GM13976 (cell line): ENCODE measurements at places on chromosomes 13 and 19.
A peak's percentile ranks its signal among the peaks of the same experiment; 100 is the strongest.

- no peak for DNase-seq
Observed at GRCh38 chr19:11566164-11566563, 7.1 kb upstream of the ELOF1 start.

DNA sequence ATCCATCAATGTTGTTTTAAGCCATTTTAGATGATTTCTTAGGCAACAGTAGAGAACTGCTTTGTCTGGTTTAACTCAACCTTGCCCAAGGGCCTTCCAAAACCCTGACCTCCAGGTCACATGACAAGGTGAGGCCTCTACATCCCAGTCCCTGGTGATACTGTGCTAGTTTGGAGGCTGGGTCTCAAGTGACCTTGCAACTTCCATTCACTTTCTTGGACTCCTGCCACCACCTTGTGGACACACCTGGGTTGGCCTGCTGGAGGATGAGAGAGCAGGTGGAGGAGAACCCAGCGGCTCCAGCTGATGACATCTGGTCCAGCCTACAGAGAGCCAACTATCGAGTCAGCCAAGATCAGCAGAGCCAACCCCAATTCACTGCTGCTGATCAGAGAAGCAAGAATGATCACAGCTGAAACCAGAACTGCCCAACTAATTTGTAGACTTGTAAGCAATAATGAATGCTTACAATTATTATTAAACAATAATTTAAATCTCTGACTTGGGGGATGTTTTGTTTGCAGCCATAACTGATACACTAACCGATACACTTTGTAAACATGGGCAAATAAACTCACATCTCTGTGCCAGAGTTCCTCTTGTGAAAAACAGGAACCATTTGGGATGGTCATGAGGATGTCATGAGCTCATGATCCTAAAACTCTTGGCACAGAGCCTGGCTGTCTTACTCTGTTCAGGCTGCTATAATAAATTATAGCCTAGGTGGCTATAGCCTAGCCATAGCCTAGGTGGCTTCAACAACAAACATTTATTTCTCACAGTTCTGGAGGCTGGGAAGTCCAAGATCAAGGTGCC, 11.5 kb downstream of the FAM187B start:
- no peak for DNase-seq

DNA sequence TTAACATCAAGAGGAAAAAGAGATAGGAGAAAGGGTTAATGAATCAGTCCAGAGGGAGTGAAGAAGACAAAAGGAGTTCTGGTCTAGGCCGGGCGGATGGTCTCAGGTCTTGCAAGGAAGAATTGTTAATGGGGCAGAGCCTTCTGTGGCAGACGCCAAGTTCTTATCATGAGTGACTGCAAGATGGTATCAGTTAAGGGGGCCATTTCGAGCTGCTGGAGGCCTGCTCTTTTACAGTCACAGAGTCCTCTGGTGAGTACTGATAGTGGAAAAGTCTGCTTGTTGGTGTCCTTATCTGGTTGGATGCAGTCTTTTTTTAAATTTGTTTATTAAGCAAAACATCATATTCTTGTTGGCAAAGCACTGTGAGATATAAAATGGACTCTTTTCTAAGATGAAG, 590.9 kb upstream of the SGCG start:
- no peak for DNase-seq

GRCh38 chr19:38793177-38793576, 4.2 kb downstream of the LGALS7B start:
- DNase-seq = no peak

DNA sequence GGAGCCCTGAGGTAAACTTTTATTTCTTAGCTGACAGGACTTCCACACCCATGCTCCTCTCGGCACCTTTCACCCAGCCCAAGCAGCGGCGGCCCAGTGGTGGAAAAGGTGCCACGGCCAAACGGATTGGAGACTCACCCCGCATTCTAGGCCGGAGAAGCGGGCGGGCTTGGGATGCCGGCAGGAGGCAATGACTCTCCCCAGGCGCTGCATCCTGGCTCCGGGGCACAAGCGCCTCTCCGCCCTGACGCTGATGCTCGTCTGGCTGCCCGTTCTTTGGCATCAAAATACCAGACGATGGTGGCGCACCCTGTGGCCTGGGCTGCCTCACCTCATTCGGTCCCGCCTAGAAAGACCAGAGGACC, 6.7 kb upstream of the ZNF606 start:
- no peak for DNase-seq

GRCh38 chr13:36188441-36188840, 25.9 kb downstream of the SOHLH2 start:
- no peak for DNase-seq

DNA sequence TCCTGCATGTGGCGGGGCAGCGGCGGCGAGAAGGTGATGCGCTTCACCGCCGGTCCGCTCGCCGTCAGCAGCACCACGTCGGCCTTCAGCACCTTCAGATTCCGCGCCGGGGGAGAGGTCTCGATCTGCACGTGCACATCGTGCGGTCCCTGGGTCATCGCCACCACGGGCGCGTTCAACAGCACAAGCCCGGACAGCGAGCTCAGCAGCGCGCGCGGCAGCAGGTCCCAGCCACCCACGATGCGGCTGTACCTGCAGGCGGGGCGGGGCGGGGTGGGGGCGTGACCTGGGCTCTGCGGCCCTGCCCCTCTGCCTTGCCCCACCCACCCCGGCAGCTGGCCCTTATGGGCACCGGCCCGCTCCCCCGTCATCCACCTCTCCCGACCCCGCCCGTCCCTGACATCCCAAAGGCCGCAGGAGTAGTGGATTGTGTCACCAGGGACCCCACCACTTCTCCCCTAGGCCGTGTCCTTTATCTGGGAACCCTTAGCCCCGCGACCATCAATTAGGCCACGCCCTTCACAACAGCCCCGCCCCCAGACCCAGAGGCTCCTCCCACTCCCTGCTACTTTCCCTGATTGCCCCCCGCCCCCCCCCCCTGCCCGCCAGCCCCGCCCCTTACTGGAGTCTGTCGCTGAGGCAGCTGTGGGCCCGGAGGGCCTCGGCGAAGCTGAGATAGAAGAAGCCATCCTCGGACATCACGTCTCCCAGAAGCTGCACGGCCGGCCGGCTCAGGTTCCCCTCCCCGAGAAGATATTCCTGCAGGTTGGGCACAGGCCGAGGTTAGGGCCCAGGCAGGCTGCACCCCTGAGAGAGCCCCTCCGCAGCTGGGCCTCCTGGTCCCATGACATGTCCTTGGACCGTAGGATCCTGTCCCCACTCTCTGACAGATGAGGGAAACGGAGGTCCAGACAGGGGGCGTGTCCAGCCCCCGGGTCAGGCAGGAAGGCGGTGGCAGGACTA, 6.1 kb downstream of the IL4I1 start:
- DNase-seq = peak; percentile 85

DNA sequence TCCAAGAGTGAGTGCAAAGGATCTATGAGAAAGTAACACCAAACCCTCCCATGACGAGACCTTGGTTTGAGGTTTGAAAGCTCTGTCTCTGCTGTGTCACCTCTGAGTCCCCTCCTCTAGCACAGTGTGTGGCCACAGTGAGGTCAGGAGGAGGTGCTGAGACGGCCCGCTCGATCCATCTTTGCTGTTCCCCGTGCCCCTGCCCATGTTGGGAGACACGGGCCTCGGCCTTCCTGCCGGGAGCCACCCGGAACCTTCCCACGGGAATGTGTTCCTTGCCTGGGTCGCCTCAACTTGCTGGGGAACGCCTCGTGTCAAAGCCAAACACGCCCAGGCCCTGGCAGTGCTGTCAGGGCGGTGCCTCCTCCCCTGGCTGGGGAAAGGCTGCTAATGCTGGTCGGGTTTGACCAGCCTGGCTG, 10.1 kb downstream of the NANOS3 start:
- peak; percentile 13 for DNase-seq

GRCh38 chr13:94483970-94484369, 4.5 kb upstream of the DCT start:
- DNase-seq = no peak

DNA sequence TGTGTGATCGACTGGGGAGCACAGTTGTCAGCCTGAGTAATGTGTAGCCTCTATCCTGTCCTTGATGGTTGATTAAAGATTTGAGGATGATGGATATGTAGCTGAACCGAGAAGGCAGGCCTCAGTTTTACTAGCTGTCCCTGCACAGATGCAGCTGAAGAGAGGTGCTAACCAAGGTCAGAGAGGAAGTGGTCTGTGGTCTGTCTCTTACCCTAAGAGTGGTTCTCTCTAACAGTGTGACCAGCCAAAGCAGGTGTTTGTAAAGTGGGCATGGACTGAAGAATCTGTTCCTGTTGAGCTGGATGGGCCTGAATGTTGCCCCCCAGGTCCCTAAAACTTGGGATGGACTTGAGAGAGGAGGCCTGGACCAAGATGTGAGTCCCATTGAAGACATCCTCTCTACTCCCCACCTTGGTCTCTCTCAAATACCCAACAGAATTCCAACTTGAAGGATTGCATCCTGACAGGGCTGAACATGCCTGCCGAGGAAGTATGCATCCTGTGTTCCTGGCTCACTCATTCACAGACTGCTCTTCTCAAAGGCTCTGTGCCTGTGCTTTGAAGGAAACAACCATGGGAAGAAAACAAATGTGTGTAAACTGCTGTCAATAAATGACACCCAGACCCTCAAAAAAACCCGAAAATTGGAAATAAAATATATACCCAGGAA, 223.8 kb downstream of the MAB21L1 start:
- DNase-seq = no peak

DNA sequence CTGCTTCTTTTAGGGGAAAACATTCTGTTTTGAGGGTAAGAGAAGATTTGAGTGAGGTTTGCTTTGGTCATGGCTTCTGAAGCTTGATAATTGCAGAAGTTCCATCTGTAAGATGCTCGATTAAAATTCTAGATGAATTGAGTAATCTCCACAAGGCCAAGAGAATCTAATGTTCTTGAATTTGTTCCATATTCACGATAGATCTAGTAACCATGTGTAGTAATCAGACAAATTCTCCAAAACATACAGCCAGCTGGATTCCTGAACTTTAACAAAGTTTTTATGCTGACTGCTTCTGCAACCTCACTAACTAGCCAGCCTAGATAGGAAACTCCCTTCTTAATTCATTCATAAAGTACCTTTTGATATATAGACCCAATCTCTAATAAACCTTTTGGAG, 92.7 kb downstream of the COL4A2 start:
- no peak for DNase-seq

DNA sequence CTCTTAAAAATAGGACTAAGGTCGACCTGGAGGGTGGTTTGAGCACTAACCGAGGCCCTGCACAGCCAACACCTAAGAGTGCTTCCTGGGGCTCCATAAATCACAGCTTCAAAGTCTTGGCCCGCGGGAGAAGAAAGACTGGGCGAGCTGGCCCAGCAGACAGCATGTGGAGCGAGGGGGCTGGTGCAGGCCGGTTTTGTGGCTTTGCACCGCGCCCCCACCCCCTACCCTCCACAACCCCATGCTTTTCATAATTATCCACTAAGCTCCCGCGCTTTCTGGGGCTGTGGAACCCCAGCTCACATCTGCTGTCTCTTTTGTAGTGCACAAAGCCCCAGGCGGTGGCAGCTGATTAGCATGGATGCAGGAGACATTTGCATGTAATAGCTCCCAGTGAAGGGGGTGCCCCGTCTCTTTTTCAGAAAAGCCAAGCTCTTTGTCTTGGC, 17.1 kb downstream of the CARM1 start:
- peak; percentile 76 for DNase-seq

GRCh38 chr13:112574416-112574815, 13.5 kb downstream of the TUBGCP3 start:
- DNase-seq = no peak

GRCh38 chr13:92028695-92029094, 630.3 kb downstream of the GPC5 start:
- DNase-seq = no peak

DNA sequence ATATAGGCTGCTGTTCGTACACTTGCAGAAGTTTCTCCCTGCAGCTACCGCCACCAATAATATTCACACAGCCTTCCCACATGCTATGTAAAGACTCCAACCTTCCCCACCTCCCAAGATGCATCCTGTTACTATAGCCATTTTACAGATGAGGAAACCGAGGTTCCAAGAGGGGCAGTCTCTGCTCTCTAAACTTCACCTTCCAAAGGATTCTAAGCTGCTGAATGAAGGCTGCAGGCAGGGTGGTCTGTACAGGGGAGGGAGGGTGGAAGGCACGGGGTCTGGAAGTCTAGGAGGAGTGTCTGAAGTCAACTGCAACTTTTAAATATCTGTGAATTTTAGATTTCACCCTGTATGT, 1.9 kb upstream of the NFIC start:
- DNase-seq = no peak

- DNase-seq = peak; percentile 59
Observed at GRCh38 chr13:50512474-50513299, 330.8 kb downstream of the DLEU7 start.

DNA sequence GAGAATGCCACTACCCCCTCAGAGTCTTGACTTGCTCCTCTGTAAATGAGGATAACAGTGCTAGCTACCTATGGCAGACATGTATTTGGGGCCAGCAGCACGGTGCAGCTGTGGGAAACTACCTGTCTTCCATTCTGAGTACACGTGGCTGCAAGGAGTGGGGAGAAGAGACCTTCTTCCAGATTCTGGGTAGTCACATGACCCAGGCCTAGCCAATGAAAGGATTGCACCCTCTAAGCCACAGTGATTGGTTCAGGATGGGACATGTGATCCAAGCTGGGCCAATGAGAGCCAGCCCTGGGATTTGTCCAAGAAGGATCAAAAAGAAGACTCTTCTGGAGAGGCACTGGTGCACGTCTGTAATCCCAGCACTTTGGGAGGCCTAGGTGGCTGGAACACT, 5.5 kb downstream of the ZNRF4 start:
- no peak for DNase-seq

- peak; percentile 86 for DNase-seq
Observed at GRCh38 chr19:44748426-44749254, at the start of gene BCL3. TSS of gene BCL3 (plus strand) at chr19:44748708. CDS start at chr19:44748791, 83 bp downstream.

DNA sequence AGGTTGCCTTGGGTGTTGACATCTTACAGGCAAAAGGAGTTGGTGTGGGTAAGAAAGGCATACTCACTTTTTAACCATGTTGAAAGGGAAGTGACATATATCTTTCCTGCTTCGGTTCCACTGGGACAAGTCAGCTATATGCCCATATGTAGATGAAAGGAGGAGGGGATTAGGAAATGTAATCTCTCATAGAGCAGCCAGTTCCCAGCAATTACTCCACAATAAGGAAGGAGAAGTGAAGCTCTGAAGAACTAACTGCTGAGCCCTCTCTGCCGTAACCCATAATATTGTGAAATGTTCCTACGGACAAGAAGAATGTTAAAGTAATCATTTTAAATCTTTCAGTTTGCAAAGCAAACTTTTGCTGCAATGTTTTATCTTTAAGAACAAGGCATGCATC, 82.2 kb downstream of the EDNRB start:
- no peak for DNase-seq

GRCh38 chr13:35729926-35730627, 253.6 kb upstream of the MAB21L1 start:
- no peak for DNase-seq

DNA sequence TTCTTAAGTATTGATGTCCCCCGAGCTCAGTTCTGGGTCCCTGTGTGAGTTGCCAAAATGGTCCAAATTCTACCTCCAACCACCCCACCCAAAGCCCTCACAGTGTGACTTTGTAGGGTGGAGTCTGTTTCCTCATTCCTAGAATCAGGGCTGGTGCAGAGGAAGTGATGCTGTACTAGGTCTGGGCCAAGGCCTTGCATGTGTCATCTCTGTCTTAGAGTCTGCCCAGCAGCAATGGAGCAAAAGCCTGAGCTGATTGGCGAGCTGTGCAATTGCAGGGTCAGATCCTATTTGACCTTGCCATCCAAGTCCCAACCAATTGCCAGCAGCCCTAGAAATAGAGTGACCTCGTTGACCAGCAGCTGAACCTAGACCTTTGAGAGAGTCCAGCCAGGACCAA, 97.0 kb upstream of the ANKRD10 start:
- DNase-seq = no peak

GRCh38 chr13:39760521-39760920, 105.1 kb downstream of the COG6 start:
- DNase-seq = no peak
